SK-N-MC (cell line): ENCODE measurements at places on chromosomes 16 and 17.

- DNase-seq = no peak
These were observed 224.7 kb downstream of the BCAS3 start for GRCh38 chr17:60902399-60902798.

GRCh38 chr16:82807311-82807710 is 180.5 kb downstream of the CDH13 start:
- no peak for DNase-seq

GRCh38 chr16:1929105-1929504 is 10.9 kb upstream of the HS3ST6 start:
- DNase-seq = no peak

DNA sequence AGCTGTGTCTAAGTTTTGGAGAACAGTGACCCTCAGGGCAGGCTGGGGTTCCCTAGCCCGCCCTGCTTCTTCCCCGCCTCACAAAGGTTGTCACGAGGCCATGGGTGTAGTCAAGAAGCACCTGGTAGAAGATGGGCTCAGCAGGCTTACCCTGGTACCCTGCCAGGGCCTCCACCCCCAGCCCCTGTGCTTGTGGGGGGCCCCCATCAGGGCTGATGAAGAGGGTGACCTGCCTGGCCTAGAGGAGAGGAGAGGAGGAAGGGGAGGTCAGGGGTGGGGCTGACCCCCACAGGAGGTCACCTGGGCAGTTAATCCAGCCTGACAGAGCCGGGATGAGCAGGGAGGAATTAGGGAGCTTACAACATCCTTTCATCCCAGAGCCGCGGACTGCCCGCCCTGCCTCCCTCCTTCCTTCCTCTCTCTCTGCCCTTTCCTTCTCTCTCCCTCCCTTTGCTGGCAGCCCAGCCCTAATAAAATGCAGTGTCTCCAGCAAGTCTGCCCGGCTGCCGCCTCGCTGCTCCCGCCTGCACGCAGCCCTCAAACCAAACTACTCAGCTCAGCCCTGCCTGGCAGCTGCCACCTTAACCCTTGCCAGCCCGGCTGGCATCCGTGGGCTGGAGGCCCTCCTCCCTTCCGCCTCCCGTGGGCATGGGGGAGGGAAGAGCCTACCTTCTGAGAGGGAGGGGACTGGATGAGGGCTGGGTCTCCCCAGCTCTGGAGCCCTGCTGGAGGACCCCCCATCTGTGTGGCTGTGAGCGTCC is 7.2 kb downstream of the DLX3 start:
- no peak for DNase-seq

- DNase-seq = no peak
These were observed 1.1 kb upstream of the AKTIP start for GRCh38 chr16:53503991-53504663.

DNA sequence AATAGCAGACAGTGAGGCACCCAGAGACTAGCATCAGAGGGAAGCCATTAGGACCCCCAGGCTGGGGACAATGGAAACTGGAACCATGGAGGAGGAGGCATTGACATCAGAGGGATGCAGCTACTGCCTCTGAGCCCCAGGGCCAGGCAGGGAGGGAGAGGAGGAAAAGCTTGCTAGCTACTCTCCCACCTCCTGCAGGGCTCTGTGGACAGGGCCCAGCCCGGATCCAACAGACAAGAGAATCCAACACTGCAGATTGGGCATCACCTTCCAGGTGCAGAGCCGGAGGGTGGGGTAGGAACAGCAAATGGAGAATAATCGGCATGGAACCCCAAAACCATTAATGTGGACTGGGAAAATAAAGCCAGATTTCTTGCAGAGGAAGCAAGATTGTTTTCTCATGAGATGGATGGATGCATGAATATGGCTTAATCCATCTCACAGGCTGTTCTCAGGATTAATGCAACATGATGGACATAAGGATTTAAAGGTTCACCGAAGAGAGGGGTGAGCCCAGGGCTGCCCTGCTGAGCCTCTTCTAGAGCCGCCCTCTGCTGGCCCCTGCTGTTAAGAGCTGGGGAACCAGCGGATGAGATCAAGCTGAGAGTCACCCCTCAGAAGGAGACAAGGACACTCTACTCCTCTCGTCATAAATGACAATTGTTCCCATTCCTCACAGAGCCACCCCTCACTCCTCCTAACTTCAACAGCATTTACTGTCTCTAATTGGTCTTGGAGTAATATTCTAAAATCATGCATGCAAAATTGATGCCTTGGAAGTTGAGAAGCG is 48.8 kb downstream of the DNAH3 start:
- DNase-seq = no peak

- DNase-seq = no peak
These were observed 156.0 kb downstream of the MAF start for GRCh38 chr16:79444572-79444971.

GRCh38 chr16:9053006-9053601 is 38.3 kb upstream of the HAPSTR1 start:
- DNase-seq = no peak

DNA sequence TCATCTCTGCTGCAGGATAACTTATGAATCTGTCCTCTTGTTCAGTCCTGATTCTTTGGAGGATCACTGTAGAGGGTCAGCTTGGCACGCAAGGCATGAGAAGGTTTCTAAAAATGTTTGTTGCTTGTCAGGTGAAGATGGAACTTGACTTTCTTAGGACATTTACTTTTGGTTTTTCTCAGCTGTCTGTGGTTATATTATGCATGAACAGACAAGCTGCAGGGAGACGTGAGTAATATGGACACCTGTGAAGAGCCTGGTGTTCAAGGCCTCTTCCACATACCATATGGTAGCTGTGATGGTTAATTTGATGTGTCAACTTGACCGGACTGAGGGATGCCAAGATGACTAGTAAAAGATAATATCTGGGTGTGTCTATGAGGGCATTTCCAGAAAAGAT is 270.2 kb upstream of the CPHXL start:
- DNase-seq = no peak

DNA sequence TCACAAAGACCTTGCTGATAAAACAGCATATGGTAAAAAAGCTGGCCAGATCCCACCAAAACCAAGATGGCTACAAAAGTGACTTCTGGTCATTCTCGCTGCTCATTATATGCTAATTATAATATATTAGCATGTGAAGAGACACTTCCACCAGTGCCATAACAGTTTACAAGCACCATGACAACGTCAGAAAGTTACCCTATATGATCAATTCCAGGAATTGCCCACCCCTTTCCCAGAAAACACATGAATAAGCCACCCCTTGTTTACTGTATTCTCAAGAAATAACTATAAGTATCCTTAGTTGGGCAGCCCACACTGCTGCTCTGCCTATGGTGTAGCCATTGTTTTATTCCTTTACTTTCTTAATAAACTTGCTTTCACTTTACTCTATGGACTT is 44.6 kb upstream of the IRX5 start:
- no peak for DNase-seq

GRCh38 chr16:35306915-35307314 is 1847.5 kb downstream of the TP53TG3F start:
- DNase-seq = no peak

DNA sequence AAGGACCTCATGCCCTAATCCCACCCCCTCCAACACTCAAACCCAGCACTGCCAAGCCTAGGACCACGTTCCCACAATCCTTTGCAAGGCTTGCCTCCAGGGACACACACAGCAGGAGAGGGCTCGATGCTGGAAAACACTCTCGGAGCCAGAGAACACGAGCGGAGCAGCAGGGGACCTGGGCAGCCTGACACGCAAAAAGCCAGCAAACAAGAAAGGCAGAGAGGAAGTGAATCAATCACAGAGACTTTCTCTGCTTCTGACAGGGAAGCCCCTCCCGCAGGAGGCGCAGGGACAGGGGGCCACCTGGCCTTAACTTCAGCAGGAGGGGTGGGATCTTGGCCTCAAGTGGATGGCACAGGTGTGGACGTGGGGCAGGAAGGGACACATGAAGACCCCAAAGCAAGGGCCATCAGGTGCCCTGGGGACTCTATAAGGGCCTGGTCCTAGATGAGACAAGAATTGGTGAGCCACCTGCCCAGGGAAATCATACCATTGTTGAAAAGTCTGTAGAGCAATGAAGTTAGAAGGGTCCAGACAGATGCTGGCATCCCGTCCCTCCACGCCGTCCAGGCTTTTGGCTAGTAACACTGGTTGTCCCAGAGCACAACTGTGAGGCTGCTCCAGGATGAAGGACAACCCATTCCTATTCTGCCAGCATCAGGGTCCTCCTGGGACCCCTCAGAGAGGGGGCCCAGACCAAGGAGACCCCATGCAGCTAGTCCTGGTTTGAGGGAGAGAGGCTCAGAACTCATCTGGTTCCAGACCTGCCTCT is 2.2 kb downstream of the SDK2 start:
- no peak for DNase-seq

DNA sequence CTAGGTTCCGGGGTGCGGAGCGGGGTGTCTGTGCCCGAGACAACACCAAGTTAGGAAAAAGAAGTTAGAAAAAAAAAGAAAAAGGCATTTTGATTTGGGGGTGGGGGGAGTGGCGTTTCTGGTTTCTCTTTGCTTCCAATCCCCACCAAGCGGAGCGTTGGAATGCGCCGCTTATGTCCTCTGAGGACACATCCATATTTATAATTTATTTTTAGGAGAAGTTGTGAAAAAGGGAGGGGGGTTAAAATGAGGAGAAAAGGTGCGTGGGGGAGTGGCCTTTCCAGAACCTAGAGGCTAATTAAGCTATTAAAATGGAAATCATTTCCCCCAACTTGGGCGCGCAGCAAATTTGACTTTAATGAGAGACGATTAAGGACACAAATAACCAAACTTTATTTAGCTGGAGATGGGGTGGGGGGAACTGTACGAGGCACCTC is 232.1 kb downstream of the MRTFB start:
- DNase-seq = no peak

GRCh38 chr16:31456988-31457360 is 2.3 kb upstream of the ARMC5 start:
- no peak for DNase-seq
